ENCODE measurements at places on chromosomes 16 and 17. TPM values are rescaled to one million over a fixed set of nuclear protein-coding genes. Genes with fewer than 3 reads are reported as not detected.

The TBC1D3B gene
- total RNA-seq, result not detected

The GCGR gene
- total RNA-seq, result not detected

The SCGB1C2 gene
- not detected for total RNA-seq

The SEC14L1 gene
- total RNA-seq, result 36.1 TPM

The UTP4 gene
- total RNA-seq, result 15.2 TPM

The MYH1 gene
- not detected for total RNA-seq

The CCL2 gene
- total RNA-seq, result 384 TPM
